Colonic mucosa (tissue), 4 donors: ENCODE measurements at places on chromosomes 3 and 15. TPM values are rescaled to one million over a fixed set of nuclear protein-coding genes. Genes with fewer than 3 reads are reported as not detected.

The TRIP4 gene
- total RNA-seq = 32.4 TPM

The CPEB1 gene
- 1.4 TPM for total RNA-seq

The PLSCR5 gene
- total RNA-seq = not detected

The THRB gene
- 27.6 TPM for total RNA-seq

The CHRFAM7A gene
- total RNA-seq = 0.59 TPM

The CYP1A1 gene
- not detected for total RNA-seq

The SLC27A2 gene
- total RNA-seq = 35.6 TPM

The PCLAF gene
- total RNA-seq = 40.4 TPM

The ETV5 gene
- 3.1 TPM for total RNA-seq

The PAK6 gene
- 10.4 TPM for total RNA-seq

The CATSPER2 gene
- 9.2 TPM for total RNA-seq

The SLITRK3 gene
- total RNA-seq = 0.17 TPM

The CSPG4 gene
- total RNA-seq = 12.7 TPM

The FETUB gene
- total RNA-seq = 0.27 TPM

The BTLA gene
- total RNA-seq = 1.1 TPM

The SAXO2 gene
- total RNA-seq = 0.93 TPM

The CX3CR1 gene
- total RNA-seq = 0.57 TPM

The CELSR3 gene
- total RNA-seq = 2.0 TPM

The NRG4 gene
- 3.7 TPM for total RNA-seq

The HRG gene
- total RNA-seq = not detected

The NOX5 gene
- 0.17 TPM for total RNA-seq

The PPCDC gene
- total RNA-seq = 23.1 TPM

The PLA2G4D gene
- 0.24 TPM for total RNA-seq

The RAD54L2 gene
- total RNA-seq = 14.9 TPM

The LRRK1 gene
- total RNA-seq = 36.0 TPM

The ANKRD63 gene
- total RNA-seq = not detected

The KLHL18 gene
- 31.6 TPM for total RNA-seq

The EPHA3 gene
- total RNA-seq = 2.4 TPM

The ADCY5 gene
- total RNA-seq = 7.8 TPM

The PFN2 gene
- 35.7 TPM for total RNA-seq

The ARRDC4 gene
- 23.4 TPM for total RNA-seq

The NPAP1 gene
- not detected for total RNA-seq

The FRG2C gene
- not detected for total RNA-seq

The NRROS gene
- 2.1 TPM for total RNA-seq

The ZNF662 gene
- 5.5 TPM for total RNA-seq

The SCAANT1 gene
- not detected for total RNA-seq

The TRIM71 gene
- total RNA-seq = not detected

The ARPP21 gene
- 0.42 TPM for total RNA-seq

The MYRIP gene
- total RNA-seq = 6.3 TPM

The ZCWPW2 gene
- total RNA-seq = 1.0 TPM

The CASR gene
- 0.22 TPM for total RNA-seq

The POPDC2 gene
- total RNA-seq = 1.3 TPM

The CORO2B gene
- total RNA-seq = 0.77 TPM

The LSAMP gene
- total RNA-seq = 5.9 TPM

The GPR62 gene
- not detected for total RNA-seq

The EPHB3 gene
- 64.2 TPM for total RNA-seq

The SPSB4 gene
- total RNA-seq = not detected

The MASP1 gene
- total RNA-seq = 11.1 TPM

The ZSCAN2 gene
- 6.4 TPM for total RNA-seq

The MUSTN1 gene
- total RNA-seq = 3.2 TPM

The ITIH3 gene
- 0.82 TPM for total RNA-seq
